ENCODE measurements at places on chromosomes 11 and 22.

- no peak for DNase-seq
These were observed 73.4 kb downstream of the LINC01488 start for GRCh38 chr11:69554849-69555248.

- DNase-seq: no peak
These were observed 1121.8 kb upstream of the TENM4 start for GRCh38 chr11:80562523-80563125.

DNA sequence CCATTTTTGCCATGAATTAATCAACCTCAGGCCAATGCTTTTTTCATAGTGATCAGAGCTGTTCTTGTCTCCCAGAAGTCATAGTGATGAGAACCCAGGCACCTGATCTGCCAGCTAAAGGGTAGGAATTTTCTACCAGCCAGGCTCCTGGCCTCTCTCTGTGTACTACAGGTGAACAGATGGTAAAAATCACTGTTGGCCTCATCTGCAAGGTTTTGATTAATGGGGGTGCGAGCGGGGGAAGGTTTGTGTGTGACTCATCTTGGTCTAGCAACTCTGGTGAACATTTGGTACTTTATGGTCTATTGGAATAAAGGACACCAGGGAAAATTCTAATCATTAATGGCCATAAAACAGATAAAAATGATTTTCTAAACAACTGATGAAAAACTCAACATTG, 14.4 kb upstream of the APOL4 start:
- no peak for DNase-seq

GRCh38 chr22:43854786-43855271, 7.5 kb downstream of the SULT4A1 start:
- DNase-seq: no peak

DNA sequence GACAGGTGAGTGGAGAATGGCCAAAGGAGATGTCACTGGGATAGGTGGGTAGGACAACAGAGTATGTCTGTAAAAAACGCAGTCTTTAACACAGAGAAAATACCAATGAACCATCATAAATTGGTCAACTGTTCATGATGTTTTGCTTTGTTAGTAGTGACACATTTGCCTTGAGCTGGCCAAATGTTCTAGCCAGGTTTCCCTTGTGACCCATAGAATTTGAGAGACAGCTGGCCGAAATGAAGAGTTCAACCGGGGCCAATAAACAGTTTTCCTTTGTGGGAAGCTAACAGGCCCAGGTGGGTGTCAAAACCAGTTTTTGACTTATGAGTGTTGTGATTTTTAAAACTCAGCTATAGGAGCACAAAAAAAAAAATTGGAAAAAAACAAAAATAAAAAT, 116.6 kb upstream of the BID start:
- no peak for DNase-seq

DNA sequence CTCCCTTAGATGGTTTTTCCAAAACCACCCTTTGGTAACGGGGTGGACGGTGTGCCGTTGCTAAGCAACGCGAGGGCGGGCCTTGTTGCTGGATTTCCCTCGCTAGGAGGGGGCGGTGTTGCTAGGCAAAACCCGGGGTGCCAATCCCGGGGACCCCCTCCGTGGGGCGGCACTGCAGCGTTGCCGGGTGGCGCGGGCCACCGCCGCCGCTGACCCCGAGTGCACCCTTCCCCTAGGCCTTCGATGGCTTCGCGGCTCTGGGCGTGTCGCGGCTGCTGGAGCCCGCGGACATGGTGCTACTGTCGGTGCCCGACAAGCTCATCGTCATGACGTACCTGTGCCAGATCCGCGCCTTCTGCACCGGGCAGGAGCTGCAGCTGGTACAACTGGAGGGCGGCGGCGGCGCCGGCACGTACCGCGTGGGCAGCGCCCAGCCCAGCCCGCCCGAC, 8.9 kb downstream of the EHBP1L1 start:
- DNase-seq: no peak

GRCh38 chr11:76298255-76298654, 82.7 kb downstream of the THAP12 start:
- DNase-seq: no peak

DNA sequence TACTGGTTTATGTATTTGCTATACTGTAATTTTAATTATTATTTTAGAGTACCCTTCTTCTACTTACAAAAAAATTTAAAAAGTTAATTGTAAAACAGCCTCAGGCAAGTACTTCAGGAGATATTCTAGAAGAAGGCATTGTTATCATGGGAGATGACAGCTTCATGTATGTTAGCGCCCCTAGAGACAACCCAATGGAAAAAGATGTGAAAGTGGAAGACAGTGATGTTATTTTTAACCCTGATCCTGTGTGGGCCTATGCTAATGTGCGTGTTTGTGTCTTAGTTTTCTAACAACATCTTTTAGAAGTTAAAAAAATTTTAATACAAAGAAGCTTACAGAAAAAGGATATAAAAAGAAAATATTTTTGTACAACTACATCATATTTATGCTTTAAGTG, 205.0 kb downstream of the FAM76B start:
- DNase-seq: no peak

DNA sequence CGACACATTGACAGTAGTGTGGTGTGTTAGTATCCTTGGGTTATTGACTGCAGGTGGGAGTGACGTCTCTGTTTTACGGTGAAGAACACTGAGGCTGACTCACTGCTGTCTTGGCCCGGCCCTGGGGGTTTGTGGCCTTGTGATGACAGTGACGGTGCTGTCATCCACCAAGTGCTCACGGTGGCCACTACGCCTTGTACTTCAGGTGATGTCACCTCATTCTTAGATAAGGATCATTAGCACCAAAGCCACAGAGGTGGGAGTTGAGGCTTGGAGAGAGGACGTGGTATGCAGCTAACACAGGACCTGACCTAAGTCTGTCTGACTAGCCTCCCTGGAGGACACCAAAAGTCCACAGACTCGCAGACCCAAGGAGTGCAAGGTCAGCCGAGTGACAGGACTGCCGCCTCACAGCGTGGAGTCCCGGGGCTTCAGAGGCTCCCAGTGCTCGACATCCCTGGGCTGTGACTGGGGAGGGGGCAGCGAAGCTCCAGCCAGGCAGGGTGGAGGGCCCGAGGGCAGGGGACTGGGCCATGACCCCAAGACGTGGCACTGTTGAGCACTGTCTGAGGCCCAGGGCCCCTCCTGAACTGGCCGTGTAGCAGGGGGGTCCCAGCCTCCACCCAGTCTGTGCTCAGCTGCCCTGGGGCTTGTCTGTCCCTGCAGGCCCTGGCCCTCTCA, 56.5 kb downstream of the NAT10 start:
- no peak for DNase-seq

- DNase-seq: no peak
These were observed 17.2 kb downstream of the IFITM10 start for GRCh38 chr11:1733009-1733715.

DNA sequence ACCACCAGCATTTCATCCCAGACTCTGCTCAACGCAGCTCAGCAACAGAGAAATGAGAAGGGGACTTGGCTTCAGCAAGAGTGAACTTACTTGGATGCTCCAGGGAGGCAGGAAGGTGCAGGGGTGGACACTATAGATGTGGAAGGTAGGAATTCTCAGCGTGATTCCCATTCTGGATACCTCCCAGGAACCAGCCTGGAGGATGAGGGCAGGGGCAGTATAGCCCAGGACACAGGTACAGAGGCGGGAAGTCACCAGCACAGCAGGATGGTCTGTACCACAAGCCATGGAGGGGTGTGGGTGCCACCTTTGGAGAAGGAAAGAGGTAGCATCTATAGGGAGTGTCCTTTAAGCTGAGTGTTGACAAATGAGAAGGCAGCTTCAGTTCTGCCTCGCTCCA, 1275.2 kb downstream of the TBC1D22A start:
- DNase-seq: no peak

GRCh38 chr22:46362934-46363515, 27.5 kb downstream of the TRMU start:
- DNase-seq: no peak

DNA sequence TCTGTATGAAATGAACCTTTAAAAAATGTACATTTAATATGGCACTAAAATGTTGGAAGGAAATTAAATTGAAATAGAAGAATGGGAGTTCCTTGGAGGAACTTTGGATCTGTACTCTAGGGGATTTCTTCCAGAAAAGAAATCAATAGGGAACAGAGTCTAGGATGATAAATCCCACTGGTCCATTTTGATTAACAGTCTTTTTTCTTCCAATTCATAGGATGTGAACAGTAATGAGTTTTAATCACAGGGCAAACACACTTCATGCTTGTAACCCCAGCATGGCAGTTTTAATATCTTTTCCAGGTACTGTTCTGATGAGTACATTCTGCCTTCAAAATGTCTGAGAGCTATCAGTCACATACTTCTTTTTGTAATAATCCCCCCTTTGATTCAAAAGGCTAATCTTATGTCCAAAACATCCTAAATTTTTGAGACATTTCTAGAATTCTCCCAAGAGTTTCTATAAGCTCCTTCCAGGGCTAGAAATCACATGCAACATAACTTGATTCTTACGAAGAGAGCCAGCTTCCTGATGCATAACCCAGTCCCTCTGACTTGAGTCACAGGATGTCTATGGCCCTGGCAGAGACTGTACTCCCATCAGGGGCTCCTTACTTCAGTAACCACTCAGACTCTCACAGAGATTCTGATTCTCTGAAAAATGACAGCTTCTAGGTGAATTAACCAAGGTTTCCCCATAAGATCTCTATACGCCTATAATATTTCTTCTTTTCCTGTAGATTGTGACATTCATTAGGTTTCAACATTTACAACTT, 112.9 kb downstream of the SLC36A4 start:
- DNase-seq: no peak

GRCh38 chr11:57278721-57279095, 41.7 kb upstream of the APLNR start:
- no peak for DNase-seq

DNA sequence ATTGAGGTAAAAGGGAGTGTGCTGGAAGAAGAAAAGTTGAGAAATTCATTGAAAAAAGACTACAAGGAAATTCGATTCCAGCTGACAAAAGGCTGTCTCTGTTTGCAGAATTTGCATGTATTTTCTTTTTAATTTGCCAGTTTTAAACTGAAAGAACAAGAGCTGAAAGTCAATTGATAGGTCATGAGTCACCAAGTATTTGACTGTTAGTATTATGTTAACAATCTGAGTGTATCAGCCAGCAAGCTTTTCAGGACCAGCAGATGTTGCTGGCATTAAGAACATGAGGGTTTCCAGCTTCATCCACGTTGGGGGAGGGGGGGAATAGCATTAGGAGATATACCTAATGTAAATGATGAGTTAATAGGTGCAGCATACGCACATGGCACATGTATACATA, 726.7 kb downstream of the METTL15 start:
- DNase-seq: no peak

DNA sequence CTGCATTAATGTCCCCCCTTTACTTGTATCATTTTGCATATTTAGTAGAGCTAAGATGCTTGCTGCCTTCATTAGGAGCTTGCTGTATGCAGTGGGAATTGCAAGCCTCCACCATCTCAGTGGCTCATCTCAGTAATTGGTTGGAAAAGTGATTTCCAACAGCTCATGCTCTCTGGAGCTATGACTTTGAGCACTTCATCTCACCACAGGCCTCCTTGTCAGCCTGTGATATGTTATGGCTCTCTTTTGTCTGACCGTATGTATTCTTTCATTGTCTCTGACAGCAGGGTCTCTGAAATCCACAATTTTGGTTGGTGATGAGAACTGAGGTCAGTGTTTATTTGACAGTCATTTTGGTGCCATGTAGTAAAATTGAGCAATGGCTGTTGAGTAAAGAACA, 345.1 kb downstream of the FAT3 start:
- no peak for DNase-seq

DNA sequence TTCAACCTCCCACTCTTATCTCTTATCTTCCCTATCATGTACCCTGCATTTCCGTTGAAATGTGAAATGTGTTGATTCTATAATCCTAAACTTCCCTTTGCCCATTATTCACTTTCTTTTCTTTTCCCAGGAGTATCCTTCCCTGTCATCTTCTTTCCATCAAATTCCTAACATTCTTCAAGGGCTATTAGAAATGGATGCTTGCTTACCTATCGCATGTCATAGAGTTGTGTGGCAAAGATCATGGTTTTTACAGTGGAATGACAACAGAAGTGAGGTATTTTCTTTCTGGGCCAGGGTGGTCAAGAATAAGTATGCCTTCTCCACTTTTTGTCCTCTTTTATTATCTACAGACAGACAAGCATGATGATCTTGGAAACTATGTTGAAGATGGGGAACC, 124.4 kb upstream of the SLC5A12 start:
- DNase-seq: no peak

DNA sequence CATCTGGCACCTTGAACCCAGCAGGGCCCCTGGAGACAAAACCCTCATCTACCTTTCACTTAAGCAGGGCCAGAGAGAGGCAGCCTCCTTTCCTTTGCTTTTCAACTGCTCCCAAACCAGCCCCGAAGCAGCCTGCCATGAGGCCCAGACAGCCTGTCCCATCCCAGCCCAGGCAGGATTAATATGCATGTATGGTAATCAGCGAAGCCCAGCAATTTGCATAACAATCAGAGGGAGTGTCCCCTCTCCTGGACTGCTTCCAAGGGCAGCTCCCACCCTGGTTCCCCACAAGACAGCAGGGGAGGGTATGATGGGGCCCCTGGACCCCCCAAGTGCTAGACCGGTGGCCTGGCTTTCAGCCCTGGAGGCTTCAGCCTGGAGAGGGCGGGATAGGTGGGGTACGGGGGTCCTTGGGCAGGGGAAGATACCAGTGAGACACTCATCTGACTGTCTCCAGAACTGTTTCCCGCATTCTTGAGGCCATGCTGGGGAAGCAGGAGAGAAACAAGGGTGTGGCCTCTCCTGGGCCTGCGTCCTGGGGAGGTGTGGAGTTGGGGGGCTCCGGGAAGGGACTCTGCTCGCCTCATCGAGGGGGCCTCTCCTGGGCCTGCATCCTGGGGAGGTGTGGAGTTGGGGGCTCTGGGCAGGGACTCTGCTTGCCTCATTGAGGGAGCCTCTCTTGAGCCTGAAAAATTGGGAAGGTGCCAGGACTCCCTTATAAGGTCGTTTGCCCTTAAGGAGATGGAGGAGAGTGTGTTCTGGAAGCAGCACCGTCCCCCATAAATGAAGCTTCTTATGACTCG, 93.2 kb upstream of the PRR5 start:
- no peak for DNase-seq

- no peak for DNase-seq
These were observed 51.7 kb upstream of the NUP160 start for GRCh38 chr11:47899801-47900200.

GRCh38 chr11:15208378-15209222, 93.9 kb downstream of the INSC start:
- DNase-seq: peak; percentile 62

GRCh38 chr11:123321636-123322035, 108.4 kb upstream of the GRAMD1B start:
- DNase-seq: no peak

DNA sequence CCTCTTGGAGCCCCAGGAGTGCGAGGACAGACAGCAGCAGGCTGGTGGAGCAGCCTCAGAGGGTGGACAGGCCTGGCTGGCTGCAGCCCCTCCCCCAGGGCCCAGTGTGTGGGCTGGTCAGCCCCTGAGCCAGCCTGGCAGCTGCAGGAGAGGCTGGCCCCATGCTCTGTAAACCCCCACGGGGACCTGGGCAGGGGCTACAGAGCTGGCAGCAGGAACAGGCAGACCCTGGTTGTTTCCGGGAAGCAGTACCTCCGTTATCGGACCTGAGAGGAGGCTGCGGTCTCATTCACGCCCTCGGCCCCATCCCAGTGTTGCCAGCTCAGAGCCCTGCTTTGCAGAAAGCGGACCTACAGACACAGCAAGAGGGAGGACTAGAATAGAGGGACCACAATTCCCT, 38.5 kb upstream of the COMT start:
- DNase-seq: no peak

- DNase-seq: no peak
These were observed 191.8 kb downstream of the BLID start for GRCh38 chr11:121924191-121924590.
